ENCODE measurements at places on chromosomes 4 and X.

GRCh38 chr4:182257503-182257902 lies 14.3 kb downstream of the TENM3 start:
- DNase-seq = no peak

DNA sequence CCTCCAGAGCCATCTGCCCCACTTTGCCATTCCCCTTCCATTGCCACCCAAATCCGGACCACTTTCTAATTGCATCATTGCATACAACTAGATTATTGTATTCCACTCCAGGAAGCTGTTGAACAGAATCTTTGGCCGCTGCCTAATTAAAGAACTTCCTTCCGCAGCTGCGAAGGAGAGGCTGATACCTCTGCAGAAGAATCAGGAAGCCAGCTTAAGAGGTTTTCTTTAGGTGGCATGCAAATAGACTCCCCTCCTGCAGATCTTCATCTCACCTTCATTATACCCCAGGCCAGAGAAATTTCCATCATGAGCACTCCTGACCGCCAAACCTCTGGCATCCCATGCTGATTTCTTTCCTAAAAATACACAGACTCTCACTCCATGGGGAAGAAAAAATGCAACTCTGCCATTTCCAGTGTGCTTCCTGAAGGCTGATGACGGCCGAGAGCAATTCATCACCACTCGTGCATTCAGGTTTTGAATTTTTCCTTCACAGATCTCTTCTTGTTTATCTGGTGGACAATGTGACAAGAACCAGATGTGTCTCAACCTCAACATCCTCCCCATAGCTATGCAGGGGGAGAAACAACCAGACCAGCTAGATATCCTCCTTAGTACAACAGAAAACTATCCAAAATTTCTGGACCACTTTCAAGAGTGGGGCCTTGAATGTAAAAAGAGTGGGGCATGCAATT lies 31.2 kb downstream of the LGI2 start:
- no peak for DNase-seq

GRCh38 chr4:144705601-144706590 lies 59.9 kb downstream of the HHIP start:
- no peak for DNase-seq

DNA sequence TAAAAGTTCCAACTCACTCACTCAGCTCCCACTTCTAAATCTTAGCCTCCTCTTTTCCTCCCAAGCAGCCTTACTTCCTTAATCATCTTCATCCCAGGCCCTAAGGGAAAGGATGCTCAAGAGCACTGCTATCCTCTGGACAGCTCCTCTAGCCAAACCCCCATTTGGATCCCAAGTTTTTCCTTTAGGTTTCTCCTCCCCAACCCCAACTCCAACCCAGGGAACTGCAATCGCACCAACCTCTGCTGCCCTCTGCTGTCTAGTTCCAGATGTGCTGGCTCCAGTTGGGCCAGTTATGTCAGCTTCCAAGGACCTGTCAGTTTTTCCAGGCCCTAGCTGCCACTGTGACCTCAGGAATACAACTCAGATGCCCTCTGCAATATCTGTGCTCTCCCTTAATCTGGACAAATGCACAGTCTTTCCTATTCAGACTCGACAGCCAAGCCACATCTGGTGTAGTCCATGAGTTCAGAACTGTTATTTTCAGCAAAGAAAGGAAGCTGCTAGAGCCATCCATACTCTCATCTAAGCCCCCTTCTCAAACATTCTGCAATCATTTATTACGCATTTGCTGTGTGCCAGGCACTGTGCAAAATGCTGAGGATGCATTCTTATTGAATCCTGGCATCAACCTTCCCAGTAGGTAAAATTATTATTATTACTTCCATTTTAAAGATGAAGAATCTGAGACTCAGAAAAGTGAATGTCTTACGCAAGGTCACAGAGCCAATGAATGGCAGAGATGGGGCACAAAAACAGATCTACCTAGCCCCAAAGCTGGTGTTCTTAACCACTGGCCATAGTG lies 12.3 kb upstream of the XPNPEP2 start:
- DNase-seq = no peak

GRCh38 chrX:69546417-69546816 lies 42.3 kb downstream of the NALF2 start:
- no peak for DNase-seq

- no peak for DNase-seq
Measured at GRCh38 chr4:98210281-98210680, 50.9 kb upstream of the RAP1GDS1 start.

DNA sequence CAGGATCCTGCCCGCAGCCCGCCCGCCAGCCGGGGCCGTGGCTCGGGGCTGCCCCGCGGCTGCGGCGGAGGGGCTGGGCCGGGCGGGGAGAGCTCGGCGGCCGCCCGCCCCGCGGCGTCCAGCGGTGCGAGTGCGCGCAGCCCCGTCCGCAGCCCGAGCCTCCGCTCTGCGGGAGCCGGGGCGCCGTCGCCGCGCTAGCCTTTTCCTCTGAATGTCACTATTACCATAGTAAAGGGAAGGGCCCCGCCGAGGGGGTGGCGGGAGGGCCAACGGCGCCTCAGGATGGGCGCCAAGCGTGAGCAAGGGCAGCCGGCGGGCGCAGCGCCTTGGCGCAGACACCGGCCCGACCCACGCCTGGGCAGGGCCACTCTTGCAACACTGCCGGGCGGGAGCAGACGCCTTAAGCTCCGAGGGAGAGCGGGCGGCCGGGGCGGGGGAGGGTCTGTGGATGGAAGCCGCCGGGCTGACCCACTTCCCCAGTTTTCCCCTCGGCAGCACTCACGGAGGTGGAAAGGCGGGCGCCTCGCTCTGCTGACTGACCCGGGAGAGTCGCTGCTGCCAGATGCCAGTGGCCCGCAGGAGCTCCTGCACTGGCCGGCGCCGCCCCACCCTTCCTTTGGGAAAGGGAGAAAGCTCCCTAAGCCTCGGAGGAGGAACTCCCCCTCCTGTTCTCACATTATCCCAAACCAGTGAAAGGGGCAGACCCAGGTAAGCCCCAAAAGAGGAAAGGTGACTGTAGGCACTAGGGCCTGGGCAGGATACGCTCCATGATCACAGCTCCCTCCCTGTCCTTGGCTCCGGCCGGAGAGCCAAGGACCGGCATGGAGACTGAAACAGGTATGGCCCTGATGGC lies 329.4 kb downstream of the HNRNPD start:
- no peak for DNase-seq

GRCh38 chr4:16642897-16643296 lies 255.5 kb downstream of the LDB2 start:
- no peak for DNase-seq

GRCh38 chr4:140940589-140940988 lies 184.4 kb upstream of the TBC1D9 start:
- DNase-seq = no peak

- DNase-seq = no peak
Measured at GRCh38 chr4:185915817-185916216, 103.8 kb upstream of the SORBS2 start.

DNA sequence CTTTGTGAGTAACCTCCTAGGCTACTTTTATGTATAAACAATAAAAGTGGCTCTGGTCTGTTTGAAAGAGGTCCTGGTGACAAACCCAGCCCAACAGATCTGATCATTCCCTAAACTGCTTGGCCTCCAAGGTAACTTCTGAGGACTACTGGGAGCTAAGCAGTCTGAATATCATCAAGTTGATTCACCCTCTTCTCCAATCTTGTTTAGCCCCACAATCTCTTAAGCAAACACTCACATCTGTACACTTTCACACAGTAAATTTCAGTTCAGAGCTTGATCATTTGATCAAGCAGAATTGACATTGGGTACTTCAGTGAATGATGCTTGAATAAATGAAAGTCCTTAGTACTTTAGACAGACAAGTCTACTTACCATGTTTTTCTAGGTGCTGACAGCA lies 74.7 kb downstream of the HCCS start:
- no peak for DNase-seq

- DNase-seq = peak; percentile 41
Measured at GRCh38 chr4:47145630-47146029, 114.3 kb downstream of the GABRB1 start.

DNA sequence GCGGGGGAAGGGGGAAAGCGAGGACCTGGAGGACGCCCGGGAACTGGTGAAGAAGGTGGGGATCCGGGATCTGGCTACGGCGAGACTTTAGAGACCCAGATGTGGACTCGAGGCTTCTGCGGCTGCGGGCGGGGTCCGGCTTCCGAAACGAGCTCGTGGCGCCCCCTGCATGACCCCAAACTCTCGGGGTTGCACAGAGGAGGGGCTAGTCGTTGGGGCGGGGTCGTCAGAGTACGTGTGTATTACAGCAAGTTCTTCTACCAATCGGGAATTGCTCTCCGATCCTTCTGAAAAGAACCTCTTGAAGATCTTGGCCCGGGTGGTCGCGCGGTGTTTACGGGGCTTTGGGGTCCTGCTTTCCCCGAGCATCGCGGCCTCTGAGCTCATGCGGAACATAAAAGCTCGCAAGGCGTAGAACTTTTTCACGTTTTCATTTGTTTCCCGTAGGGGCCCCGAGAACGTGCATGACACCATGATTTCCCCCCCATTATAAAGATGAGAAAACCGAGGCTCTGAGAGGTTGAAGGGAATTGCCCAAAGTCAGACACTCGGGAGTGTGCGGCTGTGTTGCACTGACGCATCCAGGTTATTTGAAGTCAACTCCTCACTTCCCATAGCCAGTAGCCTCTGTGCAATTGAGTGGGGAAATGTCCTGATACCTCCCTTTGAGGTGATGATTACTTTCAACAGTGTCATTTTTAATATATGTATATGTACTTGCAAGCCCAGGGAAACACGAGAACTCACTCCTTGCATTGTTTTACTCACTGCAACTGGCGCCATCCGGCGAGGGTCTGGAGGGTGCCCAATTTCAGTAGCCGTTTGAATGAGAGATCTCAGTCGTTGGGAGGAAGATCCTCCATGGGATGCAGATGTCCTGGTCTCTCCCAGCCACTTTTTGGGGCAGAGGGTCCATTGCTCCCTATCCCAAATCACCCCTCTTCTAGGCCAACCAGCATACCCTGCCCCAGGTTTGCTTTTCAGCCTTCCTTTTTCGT lies at the start of gene BEND4:
Gene BEND4 (minus strand): TSS at position 149 of the 998 bp plus-strand sequence. CDS start 512 bp downstream, outside the sequence.
- no peak for DNase-seq
